ENCODE measurements at places on chromosomes 11 and 22.

GRCh38 chr22:49797706-49798105 is 30.0 kb downstream of the BRD1 start:
- no peak for DNase-seq

GRCh38 chr11:44126304-44126703 is 30.8 kb downstream of the EXT2 start:
- no peak for DNase-seq

DNA sequence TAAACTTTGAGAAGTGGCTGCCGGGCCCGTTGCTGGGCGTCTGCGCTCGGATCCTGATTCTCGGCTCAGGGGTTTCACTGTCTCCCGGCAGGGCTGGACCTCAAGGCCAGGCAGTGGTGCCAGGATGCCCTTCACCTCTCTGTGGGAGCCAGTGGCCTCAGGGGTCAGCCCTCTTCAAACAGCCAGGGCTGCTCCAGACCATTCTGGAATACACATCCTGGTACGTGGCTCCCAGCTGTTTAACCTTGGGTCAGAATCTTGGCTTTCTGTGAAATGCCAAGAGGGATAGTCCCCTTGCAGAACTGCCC is 70.5 kb downstream of the MPPED1 start:
- DNase-seq, result no peak

- no peak for DNase-seq
Observed at GRCh38 chr11:112017538-112017937, 7.7 kb upstream of the DLAT start.

DNA sequence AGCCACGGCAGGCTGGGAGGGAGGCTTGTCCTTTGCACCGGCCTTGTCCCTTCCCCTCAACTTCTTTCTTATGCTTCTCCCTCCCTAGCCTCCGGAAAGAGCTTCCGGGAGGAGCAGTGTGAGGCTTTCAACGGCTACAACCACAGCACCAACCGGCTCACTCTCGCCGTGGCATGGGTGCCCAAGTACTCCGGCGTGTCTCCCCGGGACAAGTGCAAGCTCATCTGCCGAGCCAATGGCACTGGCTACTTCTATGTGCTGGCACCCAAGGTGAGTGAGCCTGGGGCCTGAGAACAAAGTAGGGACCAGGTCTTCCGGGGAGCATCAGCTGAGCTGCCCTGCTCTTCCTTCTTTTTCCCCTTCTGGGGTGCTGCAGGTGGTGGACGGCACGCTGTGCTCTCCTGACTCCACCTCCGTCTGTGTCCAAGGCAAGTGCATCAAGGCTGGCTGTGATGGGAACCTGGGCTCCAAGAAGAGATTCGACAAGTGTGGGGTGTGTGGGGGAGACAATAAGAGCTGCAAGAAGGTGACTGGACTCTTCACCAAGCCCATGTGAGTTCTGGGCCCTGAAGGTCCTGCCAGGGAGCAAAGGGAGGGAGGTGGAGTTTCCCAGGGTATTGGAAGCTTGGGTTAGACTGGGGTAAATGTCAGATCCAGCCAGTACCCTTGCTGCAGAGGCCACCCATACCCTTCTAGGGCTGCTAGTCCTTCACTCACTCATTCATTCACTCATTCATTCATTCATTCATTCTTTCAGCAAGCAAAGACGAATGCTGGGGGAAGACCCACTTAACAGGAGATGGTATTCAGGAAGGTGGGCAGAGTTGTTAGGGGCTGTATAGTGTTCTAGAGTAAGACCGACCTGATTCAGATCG is 22.6 kb downstream of the ADAMTS15 start:
- no peak for DNase-seq

- no peak for DNase-seq
Observed at GRCh38 chr22:21946262-21946925, 6.3 kb downstream of the PPM1F start.

Data from CD4-positive, alpha-beta memory T cell (primary cell).